ENCODE measurements at places on chromosomes 7 and 10.

DNA sequence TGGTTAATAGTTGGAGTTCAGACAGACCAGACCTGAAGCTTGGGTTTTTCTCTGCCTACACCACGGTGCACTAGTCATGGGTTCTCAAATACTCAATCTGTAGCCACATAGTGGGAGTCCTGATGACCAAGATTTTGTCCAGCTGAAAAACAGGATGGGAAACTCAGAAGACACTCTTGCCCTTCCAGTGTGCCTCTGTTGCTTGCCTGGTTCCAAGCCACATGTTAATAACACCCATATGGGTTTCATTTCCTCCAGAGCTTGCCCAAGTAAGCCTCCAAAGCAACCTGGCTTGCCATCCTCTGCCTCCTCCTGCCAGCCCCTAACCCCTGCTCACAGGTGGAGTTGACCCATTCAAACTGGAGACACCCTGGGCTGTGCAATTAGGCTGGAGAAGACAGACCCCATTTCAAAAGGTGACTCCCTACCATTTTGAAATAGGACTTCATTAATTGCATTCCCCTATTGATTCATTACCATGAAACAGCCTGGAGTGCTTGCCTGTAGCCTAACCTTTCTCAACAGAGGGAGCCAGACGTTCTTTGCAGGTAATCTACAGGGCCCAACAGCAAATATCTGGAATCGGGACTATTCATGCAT, 108.0 kb upstream of the HABP2 start:
- no peak for DNase-seq

DNA sequence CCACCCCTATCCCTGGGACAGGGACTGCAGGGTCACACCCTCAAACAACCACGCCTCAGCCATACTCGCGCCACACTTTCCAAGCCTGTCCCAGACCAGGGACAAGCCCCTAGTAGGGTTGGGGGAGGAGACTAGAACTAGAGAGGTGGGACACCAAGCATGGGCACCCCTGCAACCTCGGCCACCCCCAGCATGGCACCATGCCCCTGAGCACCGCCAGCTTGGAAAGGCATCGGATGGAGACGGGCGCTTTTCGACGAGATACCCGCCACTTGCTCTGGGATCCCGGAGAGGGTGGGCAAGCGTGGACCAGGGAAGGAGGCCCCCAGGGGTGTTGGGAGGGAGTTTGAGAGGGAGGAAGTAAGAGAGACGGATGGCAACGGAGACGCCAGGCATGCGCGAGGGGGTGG, 13.1 kb upstream of the KMT2E start:
- DNase-seq, result no peak

DNA sequence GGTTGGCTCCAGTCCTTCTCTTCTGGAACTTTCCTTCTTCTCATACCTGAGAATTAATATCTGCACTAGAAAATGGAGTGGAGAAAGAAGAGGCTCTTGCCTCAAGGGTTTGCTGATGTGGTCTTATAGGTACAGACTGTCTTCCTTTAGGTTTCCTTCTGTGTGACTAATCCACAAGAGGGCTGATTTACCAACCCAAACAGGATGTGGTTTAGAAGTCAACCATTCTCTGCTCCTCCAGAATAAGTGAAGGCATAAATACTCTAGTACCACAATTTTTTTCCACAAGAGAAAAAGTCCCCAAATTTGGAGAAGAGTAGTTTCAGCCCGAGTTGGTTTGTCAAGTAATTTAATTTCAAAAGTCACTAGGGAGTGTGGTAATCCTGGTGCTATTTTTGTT, 85.8 kb downstream of the NRP1 start:
- peak; percentile 14 for DNase-seq

DNA sequence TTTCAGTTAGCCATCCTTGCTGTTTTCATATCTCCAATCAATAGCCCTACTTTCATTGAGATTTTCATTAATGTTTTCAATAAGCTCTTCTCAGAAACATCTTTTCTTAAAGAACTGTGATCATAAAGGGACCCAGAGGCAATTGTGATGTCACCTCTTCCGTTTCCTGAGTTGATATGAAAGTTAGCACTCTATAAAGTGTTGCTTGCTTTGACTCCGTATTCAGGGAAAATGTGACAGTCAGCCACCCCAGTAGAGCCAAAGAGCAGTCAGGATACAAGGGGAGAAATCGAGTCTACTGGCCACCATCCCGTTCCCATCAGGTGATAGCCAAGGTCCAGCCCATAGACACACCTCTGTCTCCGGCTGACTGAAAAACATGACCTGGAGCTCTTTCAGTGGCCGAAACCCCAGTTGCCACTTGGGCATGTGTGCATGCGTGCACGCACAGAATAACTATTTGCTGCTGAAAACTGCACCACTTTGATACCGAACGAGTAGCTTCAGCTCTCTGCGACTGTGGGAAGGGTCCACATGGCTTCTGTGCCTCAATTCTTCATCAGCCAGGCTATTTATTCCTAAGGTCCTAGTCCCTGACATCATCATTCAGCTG, 291.4 kb downstream of the USP6NL start:
- no peak for DNase-seq

DNA sequence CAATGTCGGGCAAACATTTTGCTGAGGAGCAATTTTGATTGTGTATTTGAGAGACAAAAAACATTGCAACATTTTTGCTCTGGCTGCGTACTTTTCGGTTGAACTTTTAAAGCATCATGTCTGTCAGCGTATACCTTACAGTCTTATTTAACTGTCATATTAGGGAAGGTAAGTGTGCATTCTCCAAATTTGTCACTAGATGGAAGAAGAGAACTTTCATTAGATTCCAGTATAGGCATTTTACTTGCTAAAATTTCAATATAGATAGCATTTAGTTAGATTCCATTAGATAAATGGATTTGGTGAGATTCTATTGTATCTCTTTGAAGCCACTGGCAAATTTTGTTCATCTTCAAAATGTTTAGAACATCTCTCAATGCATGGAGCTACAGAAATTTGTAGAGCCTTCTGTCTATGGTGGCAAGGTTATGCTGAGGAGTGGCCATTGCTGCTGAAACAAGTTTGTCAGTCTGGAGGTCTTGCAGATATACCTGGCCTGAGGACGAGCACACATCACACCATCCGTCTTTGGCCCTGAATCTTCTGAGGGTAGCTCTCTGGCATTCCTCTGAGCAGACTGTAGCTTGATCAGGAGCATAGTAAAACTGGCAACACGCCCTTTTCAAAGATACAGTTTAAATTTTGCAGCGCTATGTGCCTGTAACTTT, 437.5 kb upstream of the MBL2 start:
- DNase-seq, result no peak

GRCh38 chr10:33005322-33006301, 47.6 kb upstream of the ITGB1 start:
- DNase-seq, result peak; percentile 42

DNA sequence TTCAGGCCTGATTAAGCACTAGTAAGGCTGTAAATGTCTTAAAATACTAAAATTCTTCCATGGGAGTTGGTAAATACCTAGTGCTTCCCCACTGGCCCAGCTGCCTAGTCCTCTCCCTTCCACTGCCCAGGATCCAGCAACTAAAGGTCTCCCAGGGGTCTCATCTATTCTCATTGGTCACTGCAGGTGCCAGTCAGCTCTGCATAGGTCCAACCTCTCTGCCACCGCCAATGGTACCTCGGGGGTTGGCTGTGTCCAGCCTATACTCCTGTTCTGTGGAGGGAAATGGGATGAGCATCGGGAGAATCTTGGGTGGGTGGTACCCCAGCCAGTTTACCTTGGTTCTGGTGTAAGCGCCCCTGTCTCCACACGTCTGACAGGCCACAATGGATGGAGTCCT, 6.1 kb upstream of the CREB5 start:
- no peak for DNase-seq

- DNase-seq, result no peak
These were observed 353.4 kb downstream of the FGFR2 start for GRCh38 chr10:121244818-121245217.

DNA sequence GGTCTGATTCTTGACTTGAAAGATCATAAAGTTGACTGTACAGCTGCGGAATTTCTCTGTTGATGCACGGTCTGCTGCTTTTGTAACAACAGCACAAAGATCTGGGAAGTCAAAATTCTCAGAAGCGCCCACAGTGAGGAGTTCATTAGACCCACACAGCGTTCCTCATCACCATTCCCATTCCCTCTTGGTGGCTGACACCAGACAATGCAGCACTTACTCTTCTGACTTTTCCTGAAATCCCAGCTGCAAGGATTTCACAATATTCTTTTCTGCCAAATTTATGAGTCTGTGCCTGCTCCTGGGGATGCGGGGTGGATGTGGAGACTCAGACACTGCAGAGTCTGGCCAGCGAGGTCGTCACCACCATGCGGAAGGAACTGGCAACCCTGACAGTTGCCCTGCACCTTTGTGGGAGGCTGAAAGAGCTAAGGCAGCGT, 233.9 kb downstream of the FANK1 start:
- no peak for DNase-seq

DNA sequence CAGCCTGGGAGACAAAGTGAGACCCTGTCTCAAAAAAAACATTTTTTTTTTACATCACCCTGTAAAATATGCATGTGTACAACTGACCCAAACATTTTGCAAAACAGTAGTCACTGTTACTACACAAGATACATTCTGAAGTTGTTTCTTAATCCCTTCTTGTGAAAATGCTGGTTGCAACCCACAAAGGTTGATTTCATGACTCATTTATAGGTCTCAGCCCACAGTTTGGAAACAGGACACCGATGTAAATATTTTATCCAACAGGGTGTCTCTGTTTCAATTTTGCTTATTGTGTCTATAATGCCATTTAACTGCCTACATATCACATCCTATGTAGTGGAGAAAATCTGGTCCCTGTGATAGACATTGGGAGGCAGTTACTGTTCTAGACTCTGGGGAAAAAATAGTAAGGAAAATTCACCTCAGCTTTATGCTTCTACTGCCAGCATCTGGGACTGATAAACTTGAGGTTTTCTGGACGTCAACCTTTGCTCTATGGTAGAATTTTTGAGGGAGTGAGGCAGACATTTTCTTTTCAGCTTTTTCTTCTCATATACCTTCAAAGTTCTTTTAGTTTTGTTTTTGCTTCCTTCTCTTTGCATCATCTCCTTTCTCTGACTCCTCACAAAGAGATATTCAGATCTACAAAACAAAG, 1.6 kb upstream of the RAB19 start:
- no peak for DNase-seq

DNA sequence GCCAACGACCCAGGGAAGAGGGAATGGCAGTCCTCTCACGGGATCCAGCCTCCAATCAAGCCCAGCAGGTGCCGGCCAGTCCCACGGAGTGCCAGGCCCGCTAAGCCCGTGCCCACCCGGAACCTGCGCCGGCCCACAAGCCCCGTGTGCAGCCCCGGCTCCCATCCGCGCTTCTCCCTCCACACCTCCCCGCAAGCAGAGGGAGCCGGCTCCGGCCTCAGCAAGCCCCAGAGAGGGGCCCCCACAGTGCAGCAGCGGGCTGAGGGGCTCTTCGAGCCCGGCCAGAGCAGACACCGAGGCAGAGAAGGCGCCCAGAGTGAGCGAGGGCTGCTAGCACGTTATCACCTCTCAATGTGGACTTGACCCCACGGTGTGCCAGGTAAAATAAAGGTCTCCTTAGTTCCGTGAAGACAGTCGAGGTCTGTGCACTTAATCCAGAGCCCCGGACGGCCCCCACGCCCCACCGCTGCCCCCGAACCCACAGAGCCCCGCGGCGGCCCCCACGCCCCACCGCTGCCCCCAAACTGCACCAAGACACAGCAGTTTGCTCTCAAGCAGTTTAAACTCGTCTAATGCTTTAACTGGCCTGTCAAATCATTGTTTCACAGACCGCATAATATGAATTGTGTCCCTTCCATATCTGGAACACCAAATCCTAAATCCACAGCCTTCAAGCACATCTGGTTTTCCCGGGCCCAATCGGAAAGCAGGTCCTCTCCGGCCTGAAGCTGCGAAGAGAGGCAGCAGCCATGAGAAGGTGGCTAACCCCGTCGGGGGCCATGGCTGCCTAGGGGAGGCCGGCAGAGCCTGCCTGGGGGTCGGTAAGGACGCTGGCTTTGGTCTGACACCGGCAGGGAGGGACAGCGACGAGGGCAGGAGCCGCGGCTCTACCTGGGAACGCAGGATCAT, 307.8 kb downstream of the PTPRN2 start:
- no peak for DNase-seq

GRCh38 chr7:75876126-75876881, 2.5 kb upstream of the RHBDD2 start:
- no peak for DNase-seq

DNA sequence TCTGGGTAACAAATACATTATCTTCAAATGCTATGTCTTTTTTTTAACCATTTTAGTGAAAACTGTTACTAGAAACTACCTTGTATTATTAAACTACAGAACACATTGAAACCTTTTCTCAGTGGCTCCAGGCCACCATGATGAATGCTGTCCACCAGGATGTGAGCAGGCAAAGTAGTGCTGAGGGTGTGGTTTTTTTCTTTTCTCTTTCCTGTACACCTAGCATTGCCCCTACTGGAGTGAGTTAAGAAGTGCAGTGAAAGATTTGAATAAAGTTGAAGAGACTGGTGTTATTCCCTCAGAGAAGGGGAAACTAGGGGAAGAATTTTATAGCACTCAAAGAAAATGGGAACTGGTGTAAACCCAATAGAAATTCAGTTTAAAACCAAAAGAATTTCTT, 120.0 kb upstream of the SAMD8 start:
- no peak for DNase-seq

DNA sequence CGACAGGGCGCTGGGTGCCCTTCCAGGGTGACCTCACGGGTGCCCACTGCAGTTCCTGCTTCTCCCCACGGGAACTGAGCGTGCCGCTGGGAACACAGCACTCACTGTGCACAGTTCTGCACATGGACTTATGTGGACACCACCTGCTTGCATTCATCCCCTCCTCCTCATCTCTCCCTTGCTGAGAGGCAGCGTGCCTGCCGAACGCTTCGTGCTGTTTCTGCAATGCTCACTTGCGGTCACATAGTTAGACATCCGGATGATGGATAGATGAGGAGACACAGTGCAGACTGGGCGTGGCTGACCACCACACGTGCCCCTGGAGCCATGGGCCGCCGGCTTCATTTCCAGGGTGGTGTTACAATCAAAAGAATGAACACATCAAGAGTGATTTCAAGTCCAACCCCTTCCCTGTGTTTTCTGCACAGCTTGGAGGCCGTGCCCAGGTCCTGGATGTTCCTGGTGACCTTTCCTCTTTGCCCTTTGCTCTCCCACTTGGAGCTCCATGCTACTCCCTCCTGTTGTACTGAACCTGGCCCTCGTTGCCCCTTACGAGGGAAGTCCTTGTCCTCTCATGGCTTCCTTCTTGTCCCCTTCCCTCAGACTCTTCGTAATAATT, 119.4 kb downstream of the VIPR2 start:
- DNase-seq, result no peak

- DNase-seq, result no peak
These were observed 103.4 kb downstream of the SDK1 start for GRCh38 chr7:3404501-3404900.

DNA sequence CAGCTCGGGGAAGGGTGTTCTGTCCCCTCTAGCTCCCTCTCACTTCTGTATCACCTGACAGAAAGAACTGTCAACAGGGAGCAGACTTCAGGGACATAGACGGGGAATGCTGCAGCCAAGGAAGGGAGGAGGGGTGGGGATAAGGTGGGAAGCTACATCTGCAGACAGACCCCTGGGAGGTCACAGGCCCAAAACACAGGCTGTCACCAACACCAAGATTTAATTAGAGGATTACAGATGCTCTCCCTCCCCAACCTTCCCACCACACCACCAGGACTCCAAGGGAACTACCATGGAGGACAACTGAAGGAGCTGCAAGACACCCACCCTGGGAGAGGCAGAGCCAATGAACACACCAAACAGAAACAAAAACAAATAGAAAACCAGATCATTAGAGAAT, 425.2 kb upstream of the VSTM2A start:
- no peak for DNase-seq
